ENCODE measurements at places on chromosomes 11 and 22. TPM values are rescaled to one million over a fixed set of nuclear protein-coding genes. Genes with fewer than 3 reads are reported as not detected.

GRCh38 chr22:46096706-46097230 is 53.6 kb upstream of the PPARA start:
- no peak for DNase-seq

DNA sequence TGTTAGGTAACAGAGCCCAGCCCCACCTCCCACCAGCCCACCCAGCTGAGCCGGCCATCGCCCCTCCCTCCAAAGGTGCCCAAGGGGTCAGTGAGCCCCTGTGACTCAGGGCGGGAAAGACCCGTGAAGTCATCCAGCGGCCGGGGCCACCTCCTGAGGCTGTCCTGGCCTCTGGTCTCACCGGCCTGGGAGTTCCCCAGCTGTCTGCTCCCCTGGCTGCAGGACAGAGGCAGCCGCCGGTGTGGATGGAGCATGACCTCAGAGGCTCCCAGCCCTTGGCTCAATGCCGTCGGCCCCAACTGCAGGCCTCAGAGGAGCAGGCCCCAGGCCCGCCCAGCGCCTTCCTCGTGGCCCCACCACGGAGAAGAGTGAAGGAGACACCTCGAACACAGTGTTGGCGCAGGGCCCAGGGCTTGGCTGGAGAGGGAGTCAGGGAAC is 28.7 kb downstream of the RPL3 start:
- DNase-seq = no peak

DNA sequence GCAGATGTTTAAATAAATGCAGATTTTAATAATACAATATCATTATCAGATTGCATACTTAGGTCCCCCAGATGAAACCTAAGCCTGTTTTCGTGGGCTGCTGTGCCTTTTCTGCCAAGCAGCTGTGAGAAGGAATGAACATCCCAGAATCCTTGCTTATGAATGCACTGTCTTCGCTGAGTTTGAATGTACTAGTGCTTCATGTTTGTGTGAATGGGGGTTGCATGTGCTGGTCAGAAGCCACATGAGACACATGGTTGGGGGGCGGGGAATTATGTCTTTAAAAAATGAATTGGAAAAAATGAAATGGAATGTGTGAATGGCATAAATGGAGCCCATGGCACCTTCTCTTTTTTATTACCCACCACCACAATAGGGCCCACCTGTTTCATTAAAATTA is 125.4 kb upstream of the HSD17B12 start:
- DNase-seq = no peak

NRGN gene
- 666 TPM for total RNA-seq

NPAS4 gene
- not detected for total RNA-seq

PGM2L1 gene
- 106 TPM for total RNA-seq

GRCh38 chr22:48955351-48956311 is 872.0 kb downstream of the BRD1 start:
- no peak for DNase-seq

- no peak for DNase-seq
Observed at GRCh38 chr11:19187114-19187832, 14.5 kb downstream of the CSRP3 start.

DNA sequence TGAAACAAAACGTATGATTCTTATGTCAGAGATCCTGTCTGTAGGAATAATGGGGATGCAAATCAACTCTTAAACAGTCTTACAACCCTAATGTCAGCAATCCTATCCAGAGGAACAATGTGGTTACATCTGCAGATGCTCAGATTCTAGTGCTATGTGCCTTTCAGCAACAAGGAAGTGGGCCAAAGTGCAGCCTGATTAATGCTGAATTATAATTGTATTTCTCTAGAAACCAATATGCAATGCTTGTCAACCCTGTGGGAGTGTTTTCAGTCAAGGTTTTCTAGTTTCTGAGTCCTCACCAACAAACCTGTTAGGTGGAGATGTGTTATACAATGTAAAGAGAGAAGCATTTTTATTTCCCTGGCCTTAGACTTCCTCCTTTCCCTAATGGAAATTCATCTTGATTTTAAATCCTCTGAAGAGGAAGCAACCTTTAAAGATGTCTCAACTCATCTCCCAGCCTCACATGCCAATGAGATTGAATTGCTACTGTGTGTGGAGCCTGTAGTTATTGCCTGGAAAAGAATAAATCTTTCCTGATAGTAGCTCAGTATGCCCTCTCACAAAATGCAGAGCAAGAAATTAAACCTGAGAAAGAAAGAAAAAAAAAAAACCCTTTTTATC is 26.2 kb upstream of the TMEM123 start:
- no peak for DNase-seq

HORMAD2 gene
- total RNA-seq = not detected

DNA sequence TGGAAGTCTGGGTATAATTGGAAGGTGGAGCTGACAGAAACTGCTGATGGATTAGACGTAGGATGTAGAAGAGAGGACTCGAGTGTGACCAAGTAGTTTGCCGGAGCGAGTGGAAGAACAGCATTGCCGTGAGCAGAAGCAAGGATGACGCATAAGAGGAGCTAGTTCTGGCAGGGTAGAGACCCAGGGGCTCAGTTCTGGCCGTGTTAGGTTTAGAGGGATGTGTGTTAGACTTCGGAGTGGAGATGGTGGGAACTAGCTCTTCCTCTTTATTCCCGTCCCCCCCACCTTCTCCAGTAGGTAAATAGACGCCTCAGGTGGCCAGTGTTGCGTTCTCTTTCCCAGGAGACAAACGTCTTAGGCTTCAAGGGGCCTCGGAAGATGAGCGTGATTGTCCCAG is 19.1 kb downstream of the TUB start:
- DNase-seq = no peak

DNA sequence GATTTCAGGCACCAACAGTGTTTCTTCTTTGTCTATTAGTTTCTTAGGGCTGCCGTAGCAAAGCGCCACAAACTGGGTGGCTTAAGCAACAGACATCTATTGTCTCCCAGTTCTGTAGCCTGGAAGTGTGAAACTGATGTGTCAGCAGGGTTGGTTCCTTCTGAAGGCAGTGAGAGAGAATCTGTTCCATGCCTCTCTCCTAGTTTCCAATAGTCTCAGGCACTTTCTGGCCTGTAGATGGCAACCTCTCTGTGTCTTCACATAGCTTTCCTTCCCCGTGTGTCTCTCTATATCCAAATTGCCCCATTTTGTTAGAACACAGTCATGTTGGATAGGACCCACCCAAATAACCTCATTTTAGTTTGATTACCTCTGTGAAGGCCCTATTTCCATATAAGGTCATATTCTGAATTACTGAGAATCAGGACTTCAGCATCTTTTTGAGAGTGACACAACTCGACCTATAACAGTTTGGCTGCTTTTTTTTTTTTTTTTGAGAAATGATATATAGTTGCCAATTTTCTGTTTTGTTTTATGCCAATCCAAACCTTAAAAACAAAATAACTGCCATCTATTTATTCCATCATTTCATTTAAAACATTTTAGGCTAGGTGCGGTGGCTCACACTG is 108.2 kb downstream of the SLC36A4 start:
- peak; percentile 27 for DNase-seq

GVQW3 gene
- 25.1 TPM for total RNA-seq

OR8D4 gene
- total RNA-seq = not detected

DNA sequence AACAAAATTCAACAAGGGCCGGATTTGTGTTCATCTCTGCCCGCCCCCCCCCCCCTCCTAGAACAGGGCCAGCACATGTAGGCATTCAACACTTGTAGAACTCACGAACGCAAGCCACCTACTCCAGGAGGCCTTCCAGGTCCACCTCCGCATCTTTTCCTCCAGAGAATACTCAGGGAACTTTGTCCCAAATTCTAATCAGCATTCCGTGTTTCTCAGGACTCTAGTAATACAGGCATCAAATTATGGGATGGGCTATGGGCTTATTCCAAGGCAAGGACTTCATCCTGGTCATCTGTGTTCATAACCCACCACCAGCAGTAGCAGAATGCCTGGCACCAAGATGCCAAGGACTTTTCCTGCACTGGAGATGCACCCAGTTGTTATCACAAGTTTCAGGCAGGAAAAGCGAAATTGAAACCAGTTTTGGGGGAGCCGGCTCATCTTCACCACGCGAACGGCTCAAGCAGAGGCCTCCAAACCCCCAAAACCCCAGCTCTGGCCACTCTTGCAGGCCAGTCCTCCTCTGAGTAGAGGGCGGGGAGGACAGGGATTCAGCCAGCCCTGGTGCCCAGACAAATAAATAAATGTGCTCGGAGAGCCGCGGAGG is 462 bp downstream of the UBE2L6 start:
- no peak for DNase-seq

DNA sequence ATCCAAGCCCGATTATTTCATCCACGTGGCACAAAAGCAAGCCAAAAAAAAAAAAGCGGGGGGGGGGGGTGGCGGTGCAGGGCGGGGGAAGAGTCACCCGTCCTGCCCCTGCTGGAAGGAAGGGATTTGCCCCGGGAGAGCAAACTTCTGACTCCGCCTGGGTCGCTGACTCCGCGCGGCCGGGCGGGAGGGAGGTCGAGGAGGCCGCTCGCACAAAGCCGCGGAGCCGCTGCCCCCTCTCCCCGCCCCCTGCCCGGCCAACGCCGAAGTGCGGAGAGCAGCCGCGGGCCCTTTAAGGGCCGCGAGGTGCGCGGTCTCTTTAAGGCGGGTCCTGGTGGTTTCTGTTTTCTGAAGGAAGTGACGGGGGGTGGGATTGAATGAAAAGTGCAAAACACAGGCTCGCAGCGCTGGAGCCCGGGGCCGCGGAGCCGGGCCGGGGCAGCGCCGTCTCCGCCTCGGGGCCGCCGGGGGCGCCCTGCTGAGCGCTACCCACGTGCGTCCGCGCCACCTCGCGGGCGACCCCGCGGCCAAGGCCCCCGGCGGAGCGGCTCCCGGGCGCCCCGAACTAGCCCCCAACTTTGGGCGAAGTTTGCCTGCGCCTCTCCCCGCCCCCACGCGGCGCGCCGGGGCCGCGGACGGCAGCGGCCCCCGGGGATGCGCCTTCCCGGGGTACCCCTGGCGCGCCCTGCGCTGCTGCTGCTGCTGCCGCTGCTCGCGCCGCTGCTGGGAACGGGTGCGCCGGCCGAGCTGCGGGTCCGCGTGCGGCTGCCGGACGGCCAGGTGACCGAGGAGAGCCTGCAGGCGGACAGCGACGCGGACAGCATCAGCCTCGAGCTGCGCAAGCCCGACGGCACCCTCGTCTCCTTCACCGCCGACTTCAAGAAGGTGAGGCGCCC is at the start of gene OAF:
Gene OAF, plus strand, starts transcription at position 407 of the 896 bp plus-strand sequence. Its CDS starts 248 bp downstream, at position 655.
- DNase-seq = peak; percentile 62

OR5A1 gene
- not detected for total RNA-seq

DESI1 gene
- total RNA-seq = 55.5 TPM

- no peak for DNase-seq
Observed at GRCh38 chr22:31400023-31400397, 606 bp downstream of the DRG1 start.

GRCh38 chr22:42617155-42617983 is 2.7 kb upstream of the POLDIP3 start:
- no peak for DNase-seq

GRCh38 chr11:128498721-128499245 is 88.6 kb downstream of the ETS1 start:
- DNase-seq = no peak

DNA sequence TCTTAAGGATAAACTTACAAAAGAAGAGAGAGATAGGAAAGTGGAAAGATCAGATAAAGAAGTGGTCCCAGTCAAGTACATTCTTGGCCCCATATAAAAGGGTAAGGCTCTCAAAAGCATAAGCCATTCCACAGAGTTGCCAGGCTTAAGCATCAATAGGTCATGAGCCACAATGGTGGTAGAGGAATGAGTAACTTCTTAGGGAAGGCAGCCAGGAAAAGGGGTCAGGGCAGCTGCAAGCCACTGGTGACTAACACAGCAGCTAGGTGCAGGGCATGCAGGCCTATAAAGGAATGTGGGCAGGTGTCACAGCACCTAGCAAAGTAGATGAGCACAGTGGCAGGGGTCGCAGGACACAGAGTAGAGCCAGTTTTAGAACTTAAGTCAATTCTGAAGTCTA is 302.6 kb upstream of the FAT3 start:
- no peak for DNase-seq

DNAJB7 gene
- not detected for total RNA-seq

GRCh38 chr11:118922745-118923627 is 2.7 kb downstream of the BCL9L start:
- DNase-seq = no peak

DNA sequence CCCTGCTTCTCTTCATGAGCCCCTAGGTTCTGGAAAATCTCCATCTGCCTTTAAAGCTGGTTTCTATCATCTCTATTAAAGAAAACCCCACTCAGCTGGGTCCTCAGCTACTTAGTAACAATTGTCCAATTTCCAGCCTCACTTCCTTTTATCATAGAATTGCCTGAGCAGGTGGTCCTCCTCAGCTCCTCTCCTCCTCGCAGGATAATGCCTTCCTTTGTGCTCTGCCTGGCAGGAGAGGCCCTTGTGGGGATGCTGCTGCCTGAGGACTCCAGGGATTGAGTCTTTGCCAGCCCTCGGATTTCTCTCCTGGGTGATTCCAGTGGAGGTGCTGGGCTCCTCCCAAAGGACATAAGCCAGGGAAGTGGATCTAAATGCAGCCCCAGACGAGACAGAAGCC is 448.3 kb downstream of the INSC start:
- DNase-seq = no peak

GRCh38 chr22:28019881-28020861 is 101.1 kb upstream of the PITPNB start:
- DNase-seq = peak; percentile 74

GRCh38 chr11:122714004-122714403 is 58.5 kb downstream of the UBASH3B start:
- no peak for DNase-seq

DNA sequence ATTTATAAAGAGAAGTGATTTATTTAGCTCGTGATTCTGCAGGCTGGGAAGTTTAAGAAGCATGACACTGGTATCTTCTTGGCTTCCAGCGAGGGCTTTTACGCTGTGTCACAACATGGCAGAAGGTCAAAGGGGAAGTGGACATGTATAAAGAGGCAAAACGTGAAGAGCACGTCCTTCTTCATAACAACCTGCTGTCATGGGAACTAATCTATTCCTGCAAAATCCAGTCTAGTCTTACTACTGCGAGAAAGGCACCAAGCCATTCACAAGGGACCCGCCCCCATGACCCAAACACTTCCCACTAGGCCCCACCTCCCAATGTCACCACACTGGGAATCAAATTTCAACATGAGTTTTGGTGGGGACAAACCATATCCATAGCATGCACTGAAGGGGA is 58.3 kb downstream of the AMOTL1 start:
- no peak for DNase-seq

P2RX6 gene
- 10.9 TPM for total RNA-seq

- DNase-seq = no peak
Observed at GRCh38 chr22:37432708-37433054, 5.4 kb upstream of the ELFN2 start.

CAPN1 gene
- 114 TPM for total RNA-seq

Data from dorsolateral prefrontal cortex (tissue), 122 donors.